Stimulated activated CD8-positive, alpha-beta memory T cell treated with anti-CD3 and anti-CD28 coated beads, Interleukin-4, amount 100 ng/mL, for 48 hours (primary cell): ENCODE measurements at places on chromosomes 1 and 21.

DNA sequence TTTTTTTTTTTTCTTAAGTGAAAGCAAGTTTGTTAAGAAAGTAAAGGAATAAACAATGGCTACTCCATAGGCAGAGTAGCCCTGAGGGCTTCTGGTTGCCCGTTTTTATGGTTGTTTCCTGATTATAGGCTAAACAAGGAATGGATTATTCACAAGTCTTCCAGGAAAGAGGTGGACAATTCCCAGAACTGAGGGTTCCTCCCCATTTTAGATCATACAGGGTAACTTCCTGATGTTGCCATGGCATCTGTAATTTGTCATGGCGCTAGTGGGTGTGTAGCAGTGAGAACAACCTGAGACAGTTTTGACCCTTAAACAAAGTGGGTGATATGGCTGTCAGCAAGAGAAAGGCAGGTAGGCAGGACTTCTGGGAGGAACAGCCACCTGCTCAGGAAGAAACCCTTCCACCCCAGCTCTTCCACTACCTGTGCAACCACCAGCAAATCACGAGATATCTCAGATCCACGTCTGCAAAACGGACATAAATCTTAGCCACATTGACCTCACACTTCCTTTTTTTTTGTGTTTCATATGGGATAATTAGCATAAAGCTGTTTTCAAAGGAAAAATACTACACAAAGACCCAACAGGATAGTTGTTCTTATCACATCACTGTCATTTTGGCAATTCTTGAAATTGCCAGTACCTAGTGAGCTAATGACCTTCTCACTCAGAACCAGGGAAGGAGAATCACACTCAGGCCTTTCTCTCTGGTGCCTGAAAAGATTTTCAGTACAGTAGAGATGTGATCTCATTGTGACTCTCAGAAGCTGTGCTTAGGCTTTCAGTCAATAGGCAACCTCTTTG lies 34.8 kb upstream of the DUSP10 start:
- DNase-seq, result no peak

DNA sequence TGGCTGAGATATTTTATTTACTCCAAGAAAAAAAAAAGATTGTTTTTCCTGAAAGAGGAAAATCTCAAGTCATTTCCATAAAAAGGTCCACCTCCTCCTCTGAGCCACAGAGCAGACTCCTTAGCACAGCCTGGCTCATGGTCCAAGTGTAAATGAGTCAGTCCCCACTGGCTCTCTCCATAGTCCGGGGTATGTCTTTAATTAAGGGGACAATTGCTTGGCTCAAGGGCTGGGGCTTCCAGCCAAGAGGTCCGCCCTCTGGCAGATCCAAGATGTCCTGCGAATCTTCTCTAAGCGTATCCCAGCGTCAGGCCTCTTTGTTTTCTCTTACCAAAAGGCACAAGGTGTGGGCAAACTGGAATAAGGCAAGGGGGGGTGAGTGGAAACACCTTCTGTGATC lies 33.3 kb downstream of the FOXD2 start:
- DNase-seq, result no peak

DNA sequence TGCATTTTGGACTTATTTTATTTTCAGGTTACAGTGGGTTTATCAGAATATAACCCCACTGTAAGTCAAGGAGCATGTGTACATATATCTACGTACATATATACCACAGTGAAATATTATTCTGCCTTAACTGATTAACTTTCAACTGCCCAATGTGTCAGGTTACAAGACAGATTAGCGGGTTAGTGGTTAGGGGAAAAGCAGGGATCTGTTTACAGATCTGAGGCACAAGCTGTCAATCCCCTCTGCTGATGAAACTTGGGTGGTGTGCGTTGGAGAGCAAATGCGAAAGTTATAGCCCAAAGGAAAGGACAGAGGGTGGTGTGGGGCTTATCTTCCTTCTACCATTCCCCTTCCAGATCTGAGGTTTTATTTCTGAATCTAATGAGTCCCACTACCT lies 238.2 kb upstream of the KCNK2 start:
- no peak for DNase-seq

GRCh38 chr1:8629241-8630091 lies 188.0 kb downstream of the RERE start:
- no peak for DNase-seq

DNA sequence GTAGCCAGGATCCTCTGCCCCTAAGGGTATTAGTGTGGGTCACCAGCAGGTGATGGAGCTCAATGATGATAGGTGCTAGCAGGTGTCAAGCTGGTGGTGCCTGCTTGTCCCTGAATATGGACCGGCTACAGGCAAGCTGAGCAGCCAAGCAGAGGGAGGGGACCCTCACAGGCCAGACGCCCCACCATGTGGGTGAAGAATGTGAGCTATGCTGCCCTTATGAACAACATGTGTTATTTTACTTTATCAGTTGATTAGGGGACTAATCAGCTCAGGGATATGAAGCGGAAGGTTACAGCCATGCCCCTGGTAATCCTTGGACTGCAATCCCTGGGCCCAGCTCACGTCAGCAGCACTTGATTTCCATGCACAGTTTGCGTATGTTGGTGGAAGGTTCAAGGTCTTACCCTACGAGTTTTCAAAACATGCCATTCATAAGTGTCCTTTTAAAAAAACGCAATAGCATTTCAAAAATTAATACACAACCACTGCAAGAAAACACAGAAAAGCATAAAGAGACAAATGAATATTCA lies 106.0 kb downstream of the CDC7 start:
- no peak for DNase-seq
